ENCODE measurements at places on chromosomes 3 and 15.

- DNase-seq: no peak
Observed at GRCh38 chr3:24952388-24952787, 457.7 kb upstream of the THRB start.

GRCh38 chr3:148319960-148320359, 377.7 kb upstream of the AGTR1 start:
- no peak for DNase-seq

- no peak for DNase-seq
Observed at GRCh38 chr15:29690765-29691475, 131.3 kb downstream of the TJP1 start.

DNA sequence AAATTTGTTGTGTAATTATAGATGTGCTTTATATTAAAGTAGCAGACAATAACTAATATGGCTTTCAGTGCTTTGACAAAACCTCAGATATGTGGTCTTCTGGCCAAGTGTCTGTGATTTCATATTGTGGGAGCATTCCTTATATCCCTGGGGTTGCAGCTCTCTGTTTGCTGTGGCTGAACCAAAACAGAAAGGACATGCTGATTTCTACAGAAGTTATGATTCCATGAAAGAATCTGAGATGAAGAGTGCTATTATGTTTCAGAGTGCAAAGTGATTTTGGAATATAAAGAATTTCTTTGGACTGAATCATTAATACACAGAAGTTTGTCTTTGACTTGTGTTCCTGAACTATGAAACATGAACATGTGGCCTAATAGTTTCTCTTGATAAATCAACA, 36.5 kb downstream of the CDV3 start:
- no peak for DNase-seq

GRCh38 chr3:14463330-14464140, 61.1 kb downstream of the SLC6A6 start:
- DNase-seq: no peak
